ENCODE measurements at places on chromosomes 6 and 20. TPM values are rescaled to one million over a fixed set of nuclear protein-coding genes. Genes with fewer than 3 reads are reported as not detected.

DNA sequence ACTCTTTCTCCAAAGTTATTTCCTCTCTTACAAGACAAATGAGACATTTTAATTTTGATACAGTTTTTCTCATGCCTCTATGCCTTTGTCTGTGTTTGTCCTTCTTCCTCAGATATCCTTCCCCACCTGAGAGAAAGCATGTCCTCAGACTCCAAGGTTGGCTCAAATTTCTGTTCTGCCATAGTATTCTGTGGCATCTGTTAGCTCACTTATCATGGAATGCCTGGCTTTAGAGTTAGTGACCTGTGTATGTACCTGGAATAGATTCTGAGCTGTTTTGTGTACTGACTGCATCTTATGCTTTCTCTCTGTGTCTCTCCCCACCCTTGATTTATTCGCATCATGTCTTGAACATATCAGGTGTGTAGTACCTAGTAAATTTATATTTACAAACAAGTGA is 90.0 kb downstream of the CENPW start:
- H3K27me3 ChIP-seq, result no peaks in the 10 kb centered on the region
- no peaks in the 10 kb centered on the region for H3K4me1 ChIP-seq
- no peak for DNase-seq

GRCh38 chr6:37648465-37649330 is 49.0 kb downstream of the MDGA1 start:
- no peak overlapping the region for H3K27ac ChIP-seq
- H3K36me3 ChIP-seq, result no peaks in the 10 kb centered on the region
- H3K27me3 ChIP-seq, result peaks cover 10% of the 10 kb centered on the region
- peak overlapping the region; percentile 37 for H3K4me3 ChIP-seq
- no peaks in the 10 kb centered on the region for H3K4me1 ChIP-seq

GRCh38 chr6:90365002-90365401 is 68.4 kb upstream of the BACH2 start:
- no peak for DNase-seq
- no peaks in the 10 kb centered on the region for H3K27me3 ChIP-seq
- no peaks in the 10 kb centered on the region for H3K36me3 ChIP-seq
- H3K4me1 ChIP-seq, result peaks cover 22% of the 10 kb centered on the region

GRCh38 chr6:158620963-158621693 is 23.4 kb downstream of the DYNLT1 start:
- peaks cover 32% of the 10 kb centered on the region for H3K36me3 ChIP-seq
- no peak overlapping the region for H3K4me3 ChIP-seq
- no peaks in the 10 kb centered on the region for H3K27me3 ChIP-seq
- no peak for DNase-seq
- no peak overlapping the region for H3K27ac ChIP-seq

DNA sequence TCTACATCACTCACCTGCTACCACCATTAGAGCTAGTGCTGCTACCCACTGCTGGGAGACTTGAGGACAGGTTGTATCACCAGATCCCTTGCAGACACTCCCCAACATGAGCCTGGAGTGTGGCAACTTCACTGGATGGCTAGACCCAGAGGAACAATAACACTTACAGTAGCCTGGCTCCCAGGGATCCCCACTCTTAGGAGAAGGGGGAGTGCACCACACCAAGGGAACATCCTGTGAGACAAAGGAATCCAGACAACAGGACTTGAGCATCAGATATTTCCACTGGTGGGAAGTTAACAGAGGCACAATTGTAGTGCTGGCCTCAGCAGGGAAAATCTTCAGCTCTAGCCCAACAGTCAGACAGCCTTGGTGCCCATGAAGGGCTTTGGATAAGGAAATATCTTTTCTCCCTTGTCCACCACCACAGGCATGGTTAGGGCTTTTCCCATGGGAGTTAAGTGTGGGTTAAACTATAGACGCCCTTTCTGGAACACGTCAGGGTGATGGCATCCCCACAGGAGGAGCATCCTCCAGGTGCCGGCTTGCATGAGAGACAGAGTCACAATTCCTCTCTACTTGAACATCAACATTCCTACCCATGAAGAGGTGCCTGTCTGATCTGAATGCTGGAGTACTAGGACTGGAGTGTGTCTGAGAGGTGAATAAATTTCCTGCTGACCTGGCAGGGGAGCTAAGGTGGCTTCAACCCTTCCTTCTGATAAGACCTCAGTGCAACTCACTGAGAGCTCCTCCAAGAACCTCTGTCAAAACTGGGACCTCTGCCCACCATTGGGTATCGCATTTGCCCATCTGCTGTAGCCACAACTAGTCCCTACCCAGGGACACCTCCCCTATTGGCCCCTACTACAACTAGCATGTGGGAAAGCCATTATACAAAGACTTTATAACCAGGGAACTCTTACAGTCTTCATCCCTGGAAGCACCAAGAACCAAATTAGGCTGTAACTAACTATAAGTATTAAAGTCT is 55.4 kb upstream of the SIRPG start:
- no peaks in the 10 kb centered on the region for H3K4me1 ChIP-seq
- no peak overlapping the region for H3K27ac ChIP-seq
- no peak overlapping the region for H3K4me3 ChIP-seq
- peaks cover 35% of the 10 kb centered on the region for H3K27me3 ChIP-seq
- DNase-seq, result no peak

- H3K4me1 ChIP-seq, result peaks cover 4% of the 10 kb centered on the region
- H3K36me3 ChIP-seq, result no peaks in the 10 kb centered on the region
- DNase-seq, result no peak
- peaks cover 16% of the 10 kb centered on the region for H3K27me3 ChIP-seq
- no peak overlapping the region for H3K4me3 ChIP-seq
Observed at GRCh38 chr6:27771235-27771634, 141.0 kb downstream of the OR2B2 start.

DNA sequence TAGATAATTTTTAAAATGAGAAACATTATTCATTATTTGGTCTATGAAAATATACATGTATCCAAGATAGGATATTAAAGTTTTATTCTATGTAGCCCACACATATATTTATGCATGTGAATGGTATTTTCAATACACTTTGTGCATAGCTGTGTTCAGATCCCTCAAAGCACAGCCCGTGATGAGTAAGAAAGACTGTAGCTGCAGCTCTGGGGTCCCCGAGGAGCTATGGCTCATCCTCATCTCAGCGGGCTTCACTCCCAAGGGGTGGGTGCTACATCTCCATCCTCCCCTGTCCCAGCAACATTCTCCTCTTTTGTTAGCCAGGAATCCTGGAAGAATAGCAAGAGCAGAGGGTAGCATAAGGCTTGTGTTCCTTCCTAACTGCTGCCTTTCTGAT is 130.8 kb downstream of the SAMD5 start:
- no peak overlapping the region for H3K4me3 ChIP-seq
- DNase-seq, result no peak
- no peaks in the 10 kb centered on the region for H3K36me3 ChIP-seq
- no peaks in the 10 kb centered on the region for H3K27me3 ChIP-seq
- no peak overlapping the region for H3K27ac ChIP-seq

DNA sequence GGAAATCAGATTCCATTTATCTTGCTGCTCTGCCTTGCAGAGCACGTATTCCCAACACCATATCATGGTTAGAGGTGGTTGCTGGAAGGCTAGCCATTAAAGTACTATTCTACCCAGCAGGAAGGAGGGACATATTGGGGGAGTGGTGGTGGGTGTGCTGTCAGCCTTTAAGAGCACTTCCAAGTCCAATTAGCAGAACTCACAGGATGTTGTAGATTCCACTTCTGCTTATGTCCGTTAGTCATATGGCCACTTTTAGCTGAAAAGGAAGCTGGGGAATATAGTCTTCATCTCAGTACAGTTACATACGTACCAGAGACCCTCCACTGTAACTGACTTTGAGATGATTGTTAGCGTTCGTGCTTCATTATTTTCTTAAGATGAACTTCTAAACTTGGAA is 94.4 kb downstream of the SAMD3 start:
- DNase-seq, result no peak
- no peaks in the 10 kb centered on the region for H3K27me3 ChIP-seq
- H3K4me1 ChIP-seq, result peaks cover 6% of the 10 kb centered on the region
- no peak overlapping the region for H3K27ac ChIP-seq
- no peaks in the 10 kb centered on the region for H3K36me3 ChIP-seq

GRCh38 chr6:170372380-170373325 is 66.1 kb downstream of the FAM120B start:
- H3K27me3 ChIP-seq, result no peaks in the 10 kb centered on the region
- H3K27ac ChIP-seq, result no peak overlapping the region
- no peak overlapping the region for H3K4me3 ChIP-seq
- DNase-seq, result no peak
- H3K4me1 ChIP-seq, result no peaks in the 10 kb centered on the region

DNA sequence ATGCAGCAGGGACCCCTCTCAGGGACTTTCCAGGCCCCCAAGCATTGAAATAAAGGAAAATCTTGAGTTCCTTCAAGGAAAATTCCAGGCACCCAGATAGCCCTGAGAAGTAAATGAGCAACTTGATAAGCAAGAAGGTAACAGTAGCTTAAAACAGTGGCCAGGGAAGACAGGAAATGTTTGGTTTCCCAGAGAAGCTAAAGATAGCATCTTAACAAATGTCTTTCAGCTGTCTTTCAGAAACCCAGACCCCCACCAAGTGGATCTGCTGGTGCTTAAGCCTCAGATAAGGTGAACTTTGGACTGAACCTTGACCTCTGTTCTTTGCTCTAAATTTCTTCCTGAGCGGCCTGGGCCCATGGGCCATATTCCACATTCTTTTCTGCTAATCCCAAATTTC is 117.8 kb upstream of the CST7 start:
- DNase-seq, result peak; percentile 10
- no peaks in the 10 kb centered on the region for H3K4me1 ChIP-seq
- no peak overlapping the region for H3K27ac ChIP-seq

- H3K4me3 ChIP-seq, result no peak overlapping the region
- H3K4me1 ChIP-seq, result no peaks in the 10 kb centered on the region
- no peak overlapping the region for H3K27ac ChIP-seq
Observed at GRCh38 chr6:138063726-138064125, 43.5 kb downstream of the PERP start.

GRCh38 chr6:144343701-144344428 is 58.7 kb downstream of the UTRN start:
- no peaks in the 10 kb centered on the region for H3K36me3 ChIP-seq
- no peak overlapping the region for H3K4me3 ChIP-seq
- no peaks in the 10 kb centered on the region for H3K27me3 ChIP-seq
- H3K27ac ChIP-seq, result peak overlapping the region; percentile 30
- DNase-seq, result no peak

GRCh38 chr6:56655249-56655648 is 12.6 kb upstream of the DST start:
- no peaks in the 10 kb centered on the region for H3K27me3 ChIP-seq
- peaks cover 41% of the 10 kb centered on the region for H3K4me1 ChIP-seq
- peaks cover 3% of the 10 kb centered on the region for H3K36me3 ChIP-seq
- H3K27ac ChIP-seq, result no peak overlapping the region
- no peak overlapping the region for H3K4me3 ChIP-seq
- no peak for DNase-seq

GRCh38 chr6:106103728-106104109 is 17.6 kb downstream of the PRDM1 start:
- peak overlapping the region; percentile 44 for H3K4me3 ChIP-seq
- peaks cover 10% of the 10 kb centered on the region for H3K4me1 ChIP-seq
- no peak overlapping the region for H3K27ac ChIP-seq
- DNase-seq, result no peak

- H3K4me1 ChIP-seq, result peaks cover 5% of the 10 kb centered on the region
- H3K27ac ChIP-seq, result peak overlapping the region; percentile 18
- peaks cover 46% of the 10 kb centered on the region for H3K36me3 ChIP-seq
- DNase-seq, result peak; percentile 58
- no peaks in the 10 kb centered on the region for H3K27me3 ChIP-seq
- H3K4me3 ChIP-seq, result no peak overlapping the region
Observed at GRCh38 chr6:7414811-7415210, 25.2 kb downstream of the RIOK1 start.

DNA sequence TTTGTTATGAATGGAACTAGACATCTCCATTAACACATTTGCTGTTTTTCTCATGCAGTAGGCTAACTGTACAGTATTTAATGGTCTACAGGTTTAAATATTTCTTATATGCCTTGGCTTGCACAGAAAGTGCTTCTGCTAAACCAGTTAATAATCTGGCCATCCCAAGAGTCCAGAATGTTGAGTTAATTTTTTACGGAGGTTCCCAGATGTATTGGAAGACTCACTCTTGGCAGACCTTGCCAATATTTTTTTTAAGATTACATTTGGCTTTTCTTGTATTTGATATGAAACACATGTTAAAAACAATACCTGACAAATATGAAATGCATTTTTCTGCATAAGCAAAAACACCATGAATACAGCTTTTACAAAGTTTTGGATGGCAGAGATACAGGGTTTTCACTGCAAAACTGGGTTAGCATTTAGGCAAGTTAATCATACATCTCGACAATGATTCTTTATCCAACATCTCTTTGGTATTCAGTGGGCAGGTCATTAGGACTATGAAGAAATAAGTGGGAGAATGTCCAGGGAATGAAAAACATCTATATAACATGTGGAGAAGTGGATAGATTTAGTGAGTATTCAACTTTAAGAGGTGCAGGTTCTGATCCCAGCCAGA is 94.0 kb downstream of the SGK1 start:
- no peaks in the 10 kb centered on the region for H3K36me3 ChIP-seq
- no peak overlapping the region for H3K27ac ChIP-seq
- H3K4me3 ChIP-seq, result no peak overlapping the region
- H3K27me3 ChIP-seq, result no peaks in the 10 kb centered on the region
- DNase-seq, result no peak

DNA sequence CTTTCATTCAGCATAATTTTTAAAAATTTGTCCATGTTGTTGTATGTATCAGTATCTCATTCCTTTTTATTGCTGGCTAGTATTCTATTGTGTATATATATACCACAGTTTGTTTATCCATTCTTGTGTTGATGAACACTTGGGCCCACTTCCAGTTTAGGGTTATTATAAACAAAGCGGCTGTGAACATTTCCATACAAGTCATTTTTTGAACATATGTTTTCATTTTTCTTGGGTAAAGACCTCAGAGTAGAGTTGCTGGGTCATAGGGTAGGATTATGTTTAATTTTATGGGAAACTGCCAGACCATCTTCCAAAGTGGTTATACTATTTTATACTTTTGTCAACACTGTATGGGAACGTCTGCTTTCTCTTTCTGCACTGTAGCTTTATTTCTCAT is 55.3 kb downstream of the RBM24 start:
- no peak overlapping the region for H3K4me3 ChIP-seq
- H3K36me3 ChIP-seq, result no peaks in the 10 kb centered on the region
- H3K4me1 ChIP-seq, result peaks cover 4% of the 10 kb centered on the region
- H3K27ac ChIP-seq, result no peak overlapping the region

GRCh38 chr20:16113736-16114135 is 459.5 kb downstream of the KIF16B start:
- H3K4me3 ChIP-seq, result no peak overlapping the region
- no peak for DNase-seq
- no peak overlapping the region for H3K27ac ChIP-seq
- no peaks in the 10 kb centered on the region for H3K4me1 ChIP-seq
- H3K36me3 ChIP-seq, result no peaks in the 10 kb centered on the region

GRCh38 chr20:24033565-24033964 is 45.0 kb upstream of the GGTLC1 start:
- no peaks in the 10 kb centered on the region for H3K36me3 ChIP-seq
- no peak for DNase-seq
- no peak overlapping the region for H3K27ac ChIP-seq

GRCh38 chr6:49633541-49633940 is 3.1 kb downstream of the RHAG start:
- H3K27me3 ChIP-seq, result no peaks in the 10 kb centered on the region
- DNase-seq, result no peak
- H3K4me3 ChIP-seq, result no peak overlapping the region
- no peaks in the 10 kb centered on the region for H3K36me3 ChIP-seq

PEDS1 gene
- total RNA-seq, result 37.6 TPM

TMEM217 gene
- 3.3 TPM for total RNA-seq

OLIG3 gene
- total RNA-seq, result not detected

GSTA1 gene
- total RNA-seq, result not detected

BANF2 gene
- not detected for total RNA-seq

RNF8 gene
- 20.9 TPM for total RNA-seq

SUPT3H gene
- total RNA-seq, result 4.7 TPM

All from osteoblast (primary cell).